ENCODE measurements at places on chromosomes 1 and 21.
A peak's percentile ranks its signal among the peaks of the same experiment; 100 is the strongest.

- DNase-seq = no peak
These were observed 497.1 kb downstream of the AJAP1 start for GRCh38 chr1:5151511-5151910.

GRCh38 chr1:174652569-174653280 is 205.0 kb downstream of the GPR52 start:
- DNase-seq = no peak

DNA sequence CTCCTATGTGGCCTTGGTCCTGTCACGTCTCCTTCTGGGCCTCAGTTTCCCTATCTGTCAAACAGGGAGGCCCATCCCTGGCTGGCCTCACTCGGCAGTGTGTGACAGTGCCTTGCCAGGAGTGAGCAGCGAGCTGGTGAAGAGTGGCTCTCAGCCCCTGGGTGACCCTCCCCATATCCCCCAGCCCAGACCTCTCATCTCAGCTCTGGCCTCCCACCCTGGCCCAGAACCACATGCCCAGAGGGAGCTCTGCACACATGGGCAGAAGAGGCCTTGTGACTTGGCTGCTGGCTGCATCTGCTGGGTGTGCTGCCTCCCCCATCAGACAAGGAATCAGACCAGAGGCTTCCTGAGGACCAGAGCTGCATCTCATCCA is 19.5 kb upstream of the PADI1 start:
- DNase-seq = no peak

DNA sequence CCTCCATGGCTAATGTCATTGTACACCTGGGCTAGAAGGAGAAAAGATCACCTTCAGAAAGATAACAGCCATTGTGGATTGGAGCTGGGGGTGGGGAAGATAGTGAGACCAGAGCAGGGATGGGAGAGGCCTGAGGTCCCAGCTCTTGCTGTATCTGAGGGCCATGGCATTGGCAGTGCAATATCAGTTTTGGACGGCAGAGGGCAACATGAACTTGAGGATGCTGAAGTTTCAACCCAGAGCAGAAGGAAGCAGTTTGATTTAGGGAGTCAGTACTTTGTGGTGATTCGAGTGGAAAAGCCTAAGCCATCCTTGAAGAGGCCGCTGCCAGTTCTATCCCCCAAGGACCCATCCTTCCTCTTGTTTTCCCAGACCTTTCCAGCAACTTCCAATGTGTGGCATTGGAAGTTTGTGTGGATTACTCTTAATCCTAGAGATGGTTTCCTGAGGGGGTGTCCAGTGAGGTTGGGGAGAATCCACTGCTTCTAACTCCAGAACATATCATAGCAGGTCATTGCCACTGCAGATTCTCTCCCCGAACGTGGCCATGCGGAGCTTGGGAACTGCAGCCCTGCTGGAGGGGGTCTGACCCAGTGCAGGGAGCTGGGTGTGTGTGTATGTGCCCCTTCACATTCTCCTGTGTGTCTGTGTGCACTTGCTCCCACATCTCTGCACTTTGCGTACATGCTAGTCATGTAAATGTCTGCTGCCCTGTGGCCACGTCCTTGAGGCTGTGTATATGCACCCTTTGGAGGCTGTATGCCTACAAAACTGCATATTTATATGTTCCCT is 24.1 kb downstream of the SLC26A9 start:
- DNase-seq = peak; percentile 85

DNA sequence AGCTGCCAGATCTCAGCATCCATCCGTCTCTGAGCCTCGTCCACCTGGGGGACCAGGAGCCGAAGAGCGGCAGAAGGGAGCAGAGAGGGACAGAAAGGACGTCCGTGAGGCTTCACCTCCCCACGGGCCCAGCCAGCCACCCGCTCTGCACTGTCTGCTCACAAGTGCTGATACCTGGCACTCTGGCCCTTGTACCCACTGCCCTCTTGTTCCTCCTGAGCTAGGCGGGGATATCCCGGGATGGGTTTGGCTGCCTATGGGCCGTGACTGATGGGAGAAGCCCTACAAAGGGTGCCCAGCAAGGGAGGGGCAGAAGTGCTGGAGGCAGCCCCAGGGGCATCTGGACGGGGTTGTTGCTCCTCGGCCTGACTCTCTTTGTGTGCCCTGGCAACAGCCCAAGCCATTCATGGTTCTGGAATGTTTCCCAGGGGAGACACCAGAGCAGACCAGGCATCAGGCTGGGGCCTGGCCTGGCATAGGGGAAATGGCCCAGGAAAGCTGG is 57.6 kb downstream of the LDLRAD2 start:
- DNase-seq = peak; percentile 69

DNA sequence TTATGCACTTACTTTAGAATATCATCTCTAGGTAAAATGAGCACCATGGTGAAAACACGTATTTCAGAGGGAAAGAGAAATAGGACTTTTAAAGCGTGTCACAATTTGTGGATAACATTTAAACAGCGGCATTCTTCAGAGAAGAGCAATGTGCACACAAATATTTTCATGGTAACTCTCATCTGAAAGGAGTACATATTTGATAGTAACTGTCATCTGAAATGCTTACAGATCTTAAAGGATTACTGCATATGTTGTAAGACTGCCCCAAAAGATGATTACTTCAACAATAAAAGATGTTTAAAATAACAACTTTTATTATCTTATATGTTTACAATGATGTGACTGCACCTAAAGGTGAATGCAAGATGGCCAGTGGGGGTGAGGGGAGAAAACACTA is 408.8 kb downstream of the PLA2G4A start:
- no peak for DNase-seq

DNA sequence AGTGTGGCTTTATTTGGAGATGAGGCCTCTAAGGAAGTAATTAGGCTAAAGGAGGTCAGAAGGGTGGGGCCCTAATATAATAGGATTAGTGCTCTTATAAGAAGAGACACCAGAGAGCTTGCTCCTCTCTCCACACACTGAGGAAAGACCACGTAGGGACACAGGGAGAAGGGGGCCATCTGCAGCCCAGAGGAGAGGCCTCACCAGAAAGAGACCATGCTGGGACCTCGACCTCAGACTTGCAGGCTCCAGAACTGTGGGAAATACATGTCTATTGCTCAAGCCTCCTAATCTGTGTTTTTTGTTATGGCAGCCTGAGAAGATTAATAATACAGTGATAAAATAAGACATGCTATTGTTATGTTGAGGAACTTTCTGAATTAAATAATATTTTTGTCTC is 8.3 kb downstream of the RCAN1 start:
- DNase-seq = no peak

- DNase-seq = no peak
These were observed 1.3 kb upstream of the HES4 start for GRCh38 chr1:1001057-1001783.

DNA sequence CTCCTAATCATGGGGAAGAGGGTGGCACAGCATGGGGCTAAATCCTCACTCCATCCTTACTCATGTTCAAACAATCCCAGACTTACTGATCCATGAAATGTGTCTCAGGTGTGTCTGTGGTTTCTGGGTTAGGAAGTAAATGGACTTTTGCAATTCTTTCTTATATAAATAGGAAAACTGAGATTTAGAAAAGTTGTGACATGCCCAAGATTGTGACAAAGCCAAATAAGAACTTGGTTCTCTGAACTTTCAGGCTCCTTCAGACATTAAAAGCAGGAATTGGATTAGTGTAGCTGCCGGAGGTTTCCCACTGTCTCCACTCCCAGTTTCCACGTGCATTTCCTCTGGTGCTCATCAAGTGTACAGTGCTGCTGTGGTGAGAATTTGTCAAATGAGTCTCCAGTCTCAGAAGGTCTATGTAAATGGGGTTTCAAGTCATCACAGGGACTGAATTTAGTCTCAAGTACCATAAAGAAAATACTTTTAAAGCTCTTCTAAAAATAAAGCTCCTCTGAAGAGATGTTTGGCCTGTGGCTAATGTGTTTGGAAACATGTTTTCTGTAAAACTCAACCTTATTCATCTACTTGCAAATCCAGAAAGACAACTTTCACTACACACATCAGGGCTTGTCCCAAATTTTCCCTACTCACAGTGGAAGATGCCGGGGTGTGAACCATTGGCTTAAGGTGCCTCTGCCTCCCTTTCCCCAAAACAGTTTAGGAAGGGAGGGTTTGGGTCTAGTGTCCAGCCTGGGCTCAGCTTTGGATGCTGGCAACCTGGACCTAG is 115.2 kb downstream of the NGF start:
- no peak for DNase-seq

DNA sequence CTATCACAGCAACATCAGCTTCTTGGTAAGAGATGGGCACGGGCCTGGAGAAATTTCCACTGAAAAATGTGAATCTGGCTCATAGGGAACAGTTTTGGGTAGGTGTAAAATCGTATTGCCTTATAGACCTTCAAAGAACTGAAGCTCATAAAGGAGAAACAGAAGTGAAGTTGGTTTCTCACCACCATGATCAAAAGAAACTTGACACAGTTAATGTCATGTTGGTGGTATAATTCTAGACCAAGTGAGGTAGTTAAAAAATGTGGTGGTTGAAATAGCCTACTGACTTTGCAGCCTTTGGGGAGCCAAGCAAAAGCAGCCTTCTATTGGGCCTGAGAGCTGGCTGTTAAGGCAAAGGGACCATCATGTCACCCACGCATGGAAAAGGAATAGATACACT is 8.9 kb downstream of the CD1D start:
- DNase-seq = no peak

DNA sequence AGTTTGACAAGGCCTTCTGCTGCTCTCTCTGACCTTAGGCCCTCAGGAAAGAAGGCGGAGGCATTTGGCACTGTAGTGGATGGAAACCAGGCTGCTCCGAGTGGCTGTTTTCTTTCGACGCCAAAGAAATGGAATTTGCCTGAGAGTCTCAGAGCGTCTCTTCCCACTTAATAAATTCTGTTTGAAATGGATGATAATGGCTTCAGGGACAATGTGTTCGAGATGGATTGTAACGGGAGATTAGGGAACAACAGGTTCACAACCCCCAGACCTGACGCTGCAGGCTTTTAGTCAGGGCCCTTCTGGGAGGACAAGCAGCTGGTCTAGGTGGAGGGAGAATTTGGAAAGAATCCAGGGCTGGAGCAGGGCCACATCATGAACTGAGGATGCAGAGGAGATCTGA is 58.6 kb downstream of the TLR5 start:
- DNase-seq = no peak

- DNase-seq = no peak
These were observed 3.3 kb downstream of the RAVER2 start for GRCh38 chr1:64748222-64748621.

GRCh38 chr1:209356976-209357377 is 226.5 kb upstream of the CAMK1G start:
- no peak for DNase-seq

- no peak for DNase-seq
These were observed 22.8 kb downstream of the RNU5D-1 start for GRCh38 chr1:44707959-44708831.

GRCh38 chr1:82390627-82391026 is 589.9 kb downstream of the ADGRL2 start:
- DNase-seq = no peak

DNA sequence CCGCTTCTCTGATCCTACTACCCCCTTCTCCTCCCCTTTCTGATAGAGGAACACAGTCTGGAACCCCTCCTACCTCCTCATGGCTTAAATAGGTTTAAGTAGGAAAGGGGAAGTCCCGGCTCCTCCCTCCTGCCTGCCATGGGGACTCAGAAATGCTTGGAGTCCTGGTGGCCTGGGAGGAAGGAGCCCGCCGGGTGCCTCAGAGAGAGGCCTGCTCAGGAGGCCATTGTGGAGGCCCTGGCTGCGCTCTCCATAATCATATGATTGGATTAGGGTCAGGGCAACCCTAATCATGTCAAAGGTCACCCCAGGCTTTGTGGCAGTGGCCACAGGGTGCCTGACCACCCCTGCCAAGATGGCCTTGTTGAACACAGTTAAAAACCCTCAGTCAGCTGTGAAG is 29.0 kb downstream of the WNT3A start:
- DNase-seq = no peak

DNA sequence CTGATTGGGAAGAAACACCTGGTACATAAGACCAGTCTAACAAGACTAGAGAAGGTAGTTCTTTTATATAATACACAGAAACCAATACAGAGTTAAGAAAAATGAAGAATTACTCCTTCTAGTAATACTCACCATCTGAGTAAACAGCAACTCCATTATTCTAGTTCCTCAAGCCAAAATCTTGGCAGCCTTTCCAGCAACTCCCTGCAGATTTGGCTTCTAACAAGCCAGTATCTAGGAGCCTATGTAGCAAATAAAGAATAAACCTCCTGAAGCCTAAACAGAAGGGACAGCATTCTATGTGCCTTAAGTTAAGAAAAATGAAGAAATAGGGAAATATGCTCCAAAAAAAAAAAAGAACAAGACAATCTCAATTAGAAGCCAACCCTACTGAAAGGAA is 24.5 kb downstream of the ERO1B start:
- no peak for DNase-seq

GRCh38 chr1:93988634-93989350 is 79.6 kb upstream of the GCLM start:
- no peak for DNase-seq

DNA sequence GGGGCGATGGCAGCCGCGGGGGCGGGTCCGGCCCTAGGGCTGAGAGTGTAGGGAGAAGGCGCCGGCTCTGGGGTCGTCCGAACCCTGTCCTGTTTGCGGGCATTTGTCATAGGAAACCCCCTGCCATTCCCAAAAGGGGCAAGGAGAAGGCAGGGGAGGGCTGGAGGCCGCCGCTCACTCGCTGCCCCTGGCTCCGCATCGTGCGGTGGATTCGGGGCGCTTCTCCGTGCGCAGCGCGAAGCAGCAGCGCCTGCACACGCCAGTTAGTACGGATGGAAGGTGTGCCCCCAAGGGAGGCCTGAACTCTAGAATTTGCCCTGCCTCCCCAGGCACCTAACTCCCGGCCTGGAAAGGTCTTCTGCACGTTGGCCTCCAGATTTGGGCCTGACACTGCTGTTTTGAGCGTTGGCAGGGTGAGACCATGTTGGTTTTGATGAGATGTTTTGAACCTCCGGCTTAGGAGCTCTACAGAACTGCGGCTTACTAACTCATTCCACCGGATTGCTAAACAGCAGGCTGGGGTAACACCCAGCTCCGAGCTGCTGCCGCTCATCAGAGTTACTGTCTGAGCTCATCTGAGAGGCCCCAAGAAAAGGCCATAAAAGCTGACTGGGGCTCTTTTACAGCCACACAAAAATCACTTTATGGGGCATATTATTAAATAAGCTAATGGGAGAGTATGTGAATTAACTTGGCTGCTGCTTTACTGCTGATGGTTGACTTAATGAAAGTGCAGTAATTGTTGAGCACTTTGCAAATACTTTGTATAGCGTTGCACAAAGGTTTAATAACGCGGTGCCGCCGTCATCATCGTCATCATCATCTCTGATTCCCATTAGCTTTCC is 987 bp downstream of the GPR137B start:
- DNase-seq = no peak

DNA sequence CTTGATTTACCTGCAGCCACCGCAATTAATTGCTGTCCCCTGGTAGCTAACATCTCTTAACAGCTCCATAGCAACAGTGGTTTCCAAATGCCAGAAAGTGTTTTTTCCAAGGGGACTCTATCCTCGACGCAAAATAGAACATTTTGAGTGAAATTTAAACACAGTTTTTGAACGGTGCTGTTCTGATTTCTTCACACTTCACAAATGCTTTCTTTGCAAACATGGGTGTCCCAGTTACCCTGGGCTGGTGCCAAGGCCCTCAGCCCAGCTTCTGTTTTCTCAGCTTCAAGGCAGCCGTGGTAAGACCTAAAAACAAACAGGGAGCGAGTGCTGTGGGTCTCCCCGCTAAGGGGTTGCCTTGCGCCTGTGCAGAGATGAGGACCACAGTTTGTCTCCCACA is 147.3 kb upstream of the VAMP3 start:
- no peak for DNase-seq

GRCh38 chr1:36284517-36284916 is 21.7 kb upstream of the SH3D21 start:
- DNase-seq = no peak

GRCh38 chr1:183074215-183074614 is 51.0 kb downstream of the LAMC1 start:
- no peak for DNase-seq
